ENCODE measurements at places on chromosomes 7 and 10.
A peak's percentile ranks its signal among the peaks of the same experiment; 100 is the strongest.

DNA sequence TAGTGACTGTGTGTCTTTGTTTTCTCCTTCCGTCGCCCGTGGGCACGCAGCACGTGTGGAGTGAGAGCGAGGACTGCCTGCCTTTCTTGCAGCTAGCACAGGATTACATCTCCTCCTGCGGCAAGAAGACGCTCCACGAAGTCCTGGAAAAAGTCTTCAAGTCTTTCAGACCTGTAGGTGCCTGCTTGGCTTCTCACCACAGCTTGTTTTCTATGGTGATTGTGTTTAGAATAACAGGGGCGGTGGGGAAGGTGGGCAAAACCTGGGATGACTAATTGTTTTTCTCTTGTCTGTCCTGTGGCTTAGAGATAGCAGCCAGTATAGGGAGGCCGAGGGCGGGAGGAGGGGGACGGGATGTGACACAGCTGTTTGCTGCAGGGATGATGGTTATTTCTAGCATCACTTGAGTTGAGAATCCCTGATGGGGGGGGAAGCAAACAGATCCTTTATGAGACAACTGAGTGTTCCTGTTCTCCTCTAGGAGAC lies 11.4 kb downstream of the MTURN start:
- peak; percentile 55 for DNase-seq

- DNase-seq: no peak
Observed at GRCh38 chr7:150654692-150655091, 22.5 kb upstream of the GIMAP6 start.

GRCh38 chr7:130939321-130940095 lies 205.5 kb upstream of the KLF14 start:
- no peak for DNase-seq

GRCh38 chr10:125159932-125160855 lies at the start of gene CTBP2:
Gene CTBP2 (minus strand): TSS chr10:125160563.
- DNase-seq: no peak

DNA sequence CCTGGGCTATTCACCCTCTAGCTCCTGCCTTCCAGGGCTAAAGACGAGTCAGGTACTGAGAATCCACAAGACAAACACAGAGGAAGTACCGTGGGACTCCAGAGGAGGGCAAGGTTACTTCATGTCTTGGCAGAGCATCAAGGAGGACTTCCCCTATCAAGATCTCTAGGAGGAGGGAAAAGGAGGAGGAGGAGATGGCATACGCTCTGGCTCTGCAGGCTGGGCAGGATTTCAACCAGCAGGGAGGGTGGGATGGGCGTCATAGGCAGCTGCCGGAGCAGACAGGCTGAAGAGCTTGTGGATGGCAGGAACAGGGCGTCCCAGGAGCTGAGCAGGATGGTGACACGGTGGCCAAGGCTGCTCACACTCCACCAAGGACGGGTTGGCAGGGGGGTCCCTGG lies 21.3 kb downstream of the MDH2 start:
- peak; percentile 5 for DNase-seq

DNA sequence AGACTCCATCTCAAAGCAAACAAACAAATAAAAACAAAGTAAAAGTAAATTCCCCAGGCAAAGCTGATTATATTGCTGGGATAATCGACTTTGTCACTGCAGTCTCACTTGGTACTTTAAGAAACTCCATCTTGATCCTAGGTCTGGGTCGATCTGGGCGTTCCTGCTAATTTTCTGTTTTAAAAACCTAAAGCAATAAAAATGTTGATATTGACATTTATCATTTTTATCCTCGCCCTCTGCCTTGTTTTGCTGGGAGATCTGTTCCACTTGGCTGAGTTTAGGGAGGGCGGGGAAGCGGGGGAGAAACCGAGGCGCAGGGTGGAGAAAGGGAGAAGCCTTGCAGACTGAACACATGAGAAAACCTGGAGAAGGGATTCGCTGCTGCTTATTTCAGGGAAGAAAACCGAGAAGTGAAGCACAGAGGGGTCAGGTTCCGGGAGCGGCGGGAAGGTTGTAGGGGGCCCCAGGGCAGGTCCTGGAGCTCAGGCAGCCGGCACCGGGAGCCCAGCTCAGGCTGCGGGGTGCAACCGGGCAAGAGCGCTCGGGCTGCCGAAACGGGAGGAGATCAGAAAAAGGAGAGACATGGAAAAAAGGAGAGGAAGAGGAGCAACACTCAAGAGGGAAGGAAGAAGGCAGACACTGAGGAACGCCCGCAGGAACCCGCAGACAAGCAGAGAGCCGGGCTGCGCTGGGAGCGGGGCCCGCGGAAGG lies 27.3 kb upstream of the KMT2C start:
- no peak for DNase-seq

DNA sequence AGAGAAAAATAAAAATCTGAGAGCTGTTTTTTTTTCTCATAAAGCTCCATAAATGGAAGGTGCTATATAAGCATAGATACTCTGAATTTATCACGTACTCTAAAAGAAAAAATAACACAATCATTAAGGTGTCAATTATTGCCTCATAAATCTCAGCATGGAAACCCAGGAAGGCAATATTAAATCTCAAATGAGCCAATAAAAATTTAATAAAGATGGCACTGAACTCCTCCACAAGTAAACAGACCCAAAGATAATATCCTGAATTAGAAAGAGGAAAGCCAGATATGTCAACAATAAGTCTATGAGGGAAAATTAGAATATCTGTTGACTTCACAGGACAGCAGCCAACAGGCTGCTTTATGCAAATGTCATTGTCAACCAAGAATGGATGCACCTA lies 66.5 kb downstream of the CDK6 start:
- DNase-seq: no peak

GRCh38 chr10:70602665-70603448 lies at the start of gene PRF1:
Gene PRF1 (minus strand): TSS chr10:70602741. CDS start chr10:70600902, 1,839 bp downstream.
- no peak for DNase-seq

GRCh38 chr7:129908181-129908580 lies 44.6 kb downstream of the UBE2H start:
- DNase-seq: no peak

DNA sequence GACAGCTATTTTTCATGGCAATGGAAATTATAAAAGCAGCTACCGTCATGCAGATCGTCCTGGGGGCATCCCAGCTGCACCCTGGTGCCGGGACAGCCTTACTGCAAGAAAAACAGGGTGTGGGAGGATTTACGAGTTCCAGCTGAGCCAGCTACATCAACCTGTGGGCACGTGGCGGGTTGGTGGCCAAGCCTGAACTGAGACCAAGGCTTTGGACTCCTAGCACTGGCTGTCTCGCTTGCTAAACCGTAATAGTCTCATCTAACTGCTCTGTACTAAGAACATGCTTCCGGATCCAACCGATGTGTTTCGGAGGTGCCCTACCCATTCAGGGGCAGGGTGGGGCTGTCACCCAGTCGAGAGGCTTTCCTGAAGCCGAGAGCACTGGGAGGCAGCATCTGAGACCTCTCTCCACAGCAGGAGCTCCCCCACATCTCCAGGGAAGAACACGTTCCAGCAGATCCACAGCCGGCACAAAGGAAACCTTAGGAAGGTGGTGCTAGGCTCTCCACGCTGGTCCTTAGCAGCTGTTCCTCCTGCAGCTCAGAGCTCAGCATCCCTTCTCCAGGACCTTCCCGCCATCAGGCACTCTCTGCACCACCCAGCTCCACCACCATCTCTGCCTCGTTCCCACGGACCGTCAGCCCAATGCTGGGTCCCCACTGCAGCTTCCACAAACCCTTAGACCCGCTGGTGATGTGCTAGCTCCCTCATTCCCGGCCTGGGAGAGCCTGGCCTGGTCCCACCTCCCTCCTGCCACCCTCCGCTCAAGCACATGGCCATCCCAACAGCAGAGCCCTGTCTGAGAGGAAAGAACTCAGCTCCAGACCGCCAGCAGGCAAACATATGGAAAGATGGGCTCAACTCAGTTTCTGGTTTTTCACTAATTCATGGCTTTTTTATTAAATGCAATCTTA lies 158.5 kb downstream of the PTPRN2 start:
- DNase-seq: no peak

Measured in nucleus accumbens (tissue), 56 donors.